ENCODE measurements at places on chromosomes 6 and 20.

DNA sequence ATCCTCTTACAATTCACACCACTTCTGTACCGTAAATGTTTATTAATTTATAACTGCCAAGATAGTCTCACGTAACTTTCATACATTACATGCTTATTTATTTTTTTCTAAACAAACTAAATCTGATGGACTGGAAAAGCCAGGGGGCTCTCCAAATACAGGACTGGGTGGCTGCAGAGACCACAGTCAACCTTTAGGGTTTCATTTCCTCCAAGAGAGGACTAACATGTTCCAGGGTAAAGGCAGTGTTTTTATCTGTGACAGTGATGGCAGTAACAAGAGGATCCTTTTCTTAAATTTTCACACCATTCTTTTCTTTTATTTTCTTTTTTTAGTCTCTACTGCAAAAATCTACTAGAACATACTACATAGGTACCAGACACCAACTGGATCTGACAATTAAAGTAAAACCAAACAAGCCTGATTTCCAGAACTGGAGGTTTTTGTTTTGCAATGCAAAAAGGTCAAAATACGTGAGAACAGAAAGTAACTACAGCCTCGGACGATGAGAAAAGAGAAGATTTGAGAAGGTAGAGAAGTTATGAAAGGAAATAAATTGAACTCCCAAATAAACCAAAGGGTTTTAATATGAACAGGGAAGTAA lies 1.2 kb downstream of the LMBRD1 start:
- DNase-seq = no peak

- DNase-seq = no peak
Observed at GRCh38 chr6:17938901-17939300, 48.5 kb downstream of the KIF13A start.

GRCh38 chr20:50467718-50468356 lies 42.3 kb upstream of the PTPN1 start:
- DNase-seq = no peak

DNA sequence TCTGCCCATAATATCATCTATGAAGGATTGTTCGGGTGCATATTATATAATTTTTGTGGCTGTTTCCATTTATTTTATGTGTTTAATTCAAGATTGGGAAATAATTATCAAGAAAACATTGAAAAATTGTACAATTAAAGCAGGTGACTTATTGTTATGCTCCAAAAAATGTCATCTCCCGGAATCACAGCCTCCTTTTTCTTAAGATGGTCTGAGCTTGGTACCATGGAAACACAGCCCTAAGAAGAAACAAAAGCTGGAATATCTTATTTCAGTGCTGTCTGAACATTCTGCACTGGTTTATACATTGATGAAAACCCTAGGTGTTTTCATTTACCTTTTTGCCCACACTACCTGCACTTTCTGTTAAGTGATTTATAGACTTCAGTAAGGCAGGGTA lies 367.2 kb downstream of the ARHGAP18 start:
- DNase-seq = no peak

GRCh38 chr20:38805958-38806854 lies 709 bp downstream of the PPP1R16B start:
- no peak for DNase-seq

DNA sequence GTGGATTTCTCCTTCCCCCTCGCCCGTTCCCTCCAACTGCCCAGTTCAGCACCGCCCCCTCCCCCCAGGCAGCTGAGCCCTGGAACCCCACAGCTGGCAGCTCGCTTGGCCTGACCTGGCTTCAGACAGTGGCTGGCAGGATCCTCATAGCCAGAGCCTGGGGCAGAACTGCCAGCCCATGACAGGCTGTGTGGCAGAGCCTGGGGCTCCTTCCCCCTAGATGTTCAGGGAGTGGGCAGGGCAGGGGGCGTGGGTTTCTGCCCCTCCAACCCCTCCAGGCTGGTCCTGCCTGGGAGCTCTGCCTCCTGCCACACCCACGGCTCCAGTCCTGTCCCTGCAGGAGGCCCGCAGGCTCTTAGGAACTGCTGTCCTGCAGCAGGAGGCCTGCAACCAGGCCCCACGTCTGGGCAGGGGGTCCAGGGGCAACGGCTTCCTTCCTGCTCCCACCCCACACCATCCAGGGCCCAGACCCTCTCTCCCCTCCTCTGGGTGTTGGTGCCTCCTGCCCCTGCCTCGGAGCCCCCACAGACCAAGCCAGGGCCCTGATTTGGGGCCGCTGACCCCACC lies 9.6 kb upstream of the KCNQ2 start:
- no peak for DNase-seq

- no peak for DNase-seq
Observed at GRCh38 chr6:72974276-72974675, 251.0 kb downstream of the KHDC1L start.
